ENCODE measurements at places on chromosomes 2 and 18.

DNA sequence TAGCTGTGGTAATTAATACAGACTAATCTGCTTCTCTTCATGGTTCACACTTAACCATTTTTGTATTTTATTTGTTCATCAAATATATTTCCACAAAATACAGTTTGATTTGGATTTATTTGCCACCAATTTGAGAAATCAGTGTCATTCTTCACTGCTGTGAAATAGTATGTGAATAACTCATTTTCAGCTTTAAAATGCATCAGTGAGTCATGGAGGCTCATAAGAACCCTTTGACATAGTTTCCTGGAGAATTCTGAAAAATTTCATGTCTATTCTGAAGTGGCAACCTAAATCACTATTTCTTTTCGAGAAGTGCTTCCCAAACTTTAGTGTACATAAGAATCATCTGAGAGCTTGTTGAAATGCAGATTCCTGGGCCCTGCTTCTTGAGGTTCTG is 1026.7 kb upstream of the ACVR2A start:
- DNase-seq, result no peak

- DNase-seq, result no peak
Measured at GRCh38 chr2:27177441-27178351, 28.9 kb downstream of the TCF23 start.

GRCh38 chr2:17590342-17590911 is 49.9 kb downstream of the VSNL1 start:
- DNase-seq, result no peak

GRCh38 chr2:64637931-64638330 is 15.8 kb downstream of the SERTAD2 start:
- DNase-seq, result no peak
